ENCODE measurements at places on chromosomes 4 and X. TPM values are rescaled to one million over a fixed set of nuclear protein-coding genes. Genes with fewer than 3 reads are reported as not detected.

The ENAM gene
- total RNA-seq: not detected

The CSN1S1 gene
- total RNA-seq: not detected

The TBC1D19 gene
- 11.7 TPM for total RNA-seq

The ATRX gene
- total RNA-seq: 92.8 TPM

The SPACA5 gene
- not detected for total RNA-seq

The NEXMIF gene
- total RNA-seq: under 0.01 TPM

The FANCB gene
- 5.1 TPM for total RNA-seq

The EDA2R gene
- total RNA-seq: 3.8 TPM

The ADH6 gene
- not detected for total RNA-seq

The MAGEA8 gene
- not detected for total RNA-seq

The MSX1 gene
- total RNA-seq: 2.7 TPM

The ZNF81 gene
- total RNA-seq: 3.9 TPM

The GLRA3 gene
- not detected for total RNA-seq

The POLN gene
- total RNA-seq: 4.8 TPM

The ATP2B3 gene
- total RNA-seq: 0.11 TPM

The PI4K2B gene
- total RNA-seq: 35.7 TPM

The LNX1 gene
- total RNA-seq: 2.6 TPM

The MSANTD1 gene
- 0.07 TPM for total RNA-seq

The ZFP92 gene
- 1.6 TPM for total RNA-seq

The CCDC149 gene
- 11.1 TPM for total RNA-seq

The ZNF275 gene
- total RNA-seq: 5.9 TPM

The NPNT gene
- 0.11 TPM for total RNA-seq

The MEPE gene
- not detected for total RNA-seq

The ARHGAP4 gene
- total RNA-seq: 26.5 TPM

The ELMOD2 gene
- total RNA-seq: 16.0 TPM

The DSPP gene
- total RNA-seq: not detected

The WFS1 gene
- 21.4 TPM for total RNA-seq

The ABLIM2 gene
- total RNA-seq: 1.1 TPM

The TCEAL5 gene
- not detected for total RNA-seq

The CWH43 gene
- total RNA-seq: not detected

The ASB9 gene
- total RNA-seq: 21.0 TPM

The SPOCK3 gene
- total RNA-seq: not detected

The TBC1D9 gene
- total RNA-seq: 75.9 TPM

The ELOVL6 gene
- total RNA-seq: 7.1 TPM

The SLC35A2 gene
- total RNA-seq: 13.5 TPM

The FNIP2 gene
- 13.0 TPM for total RNA-seq

The CXCL6 gene
- 3.0 TPM for total RNA-seq

The FRMD7 gene
- not detected for total RNA-seq

The FOXR2 gene
- total RNA-seq: not detected

The ARX gene
- total RNA-seq: not detected

The CFP gene
- 0.13 TPM for total RNA-seq

The LUZP4 gene
- not detected for total RNA-seq

The F8 gene
- total RNA-seq: 1.6 TPM

All from pulmonary artery endothelial cell (primary cell).